Foreskin keratinocyte (primary cell): ENCODE measurements at places on chromosomes 1 and 21. TPM values are rescaled to one million over a fixed set of nuclear protein-coding genes. Genes with fewer than 3 reads are reported as not detected.

DNA sequence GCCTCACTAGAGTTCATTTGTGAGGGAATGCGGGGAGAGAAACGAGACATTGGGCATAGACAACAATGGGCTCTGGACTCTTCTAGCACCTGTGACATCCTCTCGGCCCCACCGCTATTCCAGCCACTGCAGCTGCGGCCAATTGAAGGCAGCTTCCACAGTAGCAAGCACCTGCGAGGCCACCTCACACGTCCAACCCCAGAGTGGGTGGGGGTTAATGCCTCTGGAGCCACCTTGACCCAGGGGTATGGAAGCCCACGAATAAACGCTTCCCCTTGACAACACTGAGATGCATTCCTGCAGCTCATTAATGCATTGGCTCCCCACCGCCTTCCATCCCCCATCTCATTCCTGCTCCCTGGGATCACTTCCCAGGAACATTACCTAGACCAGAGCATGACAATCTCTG, 104.4 kb downstream of the GLIS1 start:
- DNase-seq = no peak

DNA sequence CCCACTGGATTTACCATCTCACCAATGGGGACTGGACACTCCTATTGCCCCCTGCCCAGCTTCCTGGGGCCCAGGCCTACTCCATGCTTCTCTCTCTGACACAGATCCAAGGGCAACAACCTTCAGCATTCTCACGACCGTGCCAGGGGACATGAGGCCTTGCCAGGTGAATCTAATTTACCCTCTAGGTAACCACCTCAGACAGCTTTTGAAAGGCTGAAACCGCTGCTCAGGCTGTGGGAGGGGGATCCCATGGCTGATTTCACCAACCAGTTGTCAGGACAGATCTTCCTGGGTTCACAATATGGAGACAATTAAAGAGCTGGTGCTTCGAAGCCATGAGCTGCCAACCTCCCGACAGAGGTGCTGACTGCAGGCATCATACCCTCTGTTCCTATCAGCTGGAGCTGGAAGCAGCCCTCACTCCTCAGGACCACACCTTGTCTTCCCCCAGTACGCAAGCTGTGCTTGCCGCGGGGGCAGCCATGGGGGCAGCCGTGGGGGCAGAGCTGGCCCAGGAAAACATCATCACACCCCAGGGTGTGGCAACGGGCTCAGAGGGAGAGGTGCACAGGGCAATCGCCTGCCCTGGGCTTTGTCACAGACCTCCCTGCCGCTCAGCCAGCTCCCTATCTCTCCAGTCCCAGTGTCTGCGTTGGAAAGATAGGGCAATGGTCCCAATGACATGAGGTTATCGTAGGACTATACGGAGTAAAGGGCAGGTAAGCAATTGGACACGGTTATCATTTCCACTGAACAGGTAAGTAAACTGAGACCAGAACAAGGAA, 120.2 kb downstream of the DMRTB1 start:
- no peak for DNase-seq

DNA sequence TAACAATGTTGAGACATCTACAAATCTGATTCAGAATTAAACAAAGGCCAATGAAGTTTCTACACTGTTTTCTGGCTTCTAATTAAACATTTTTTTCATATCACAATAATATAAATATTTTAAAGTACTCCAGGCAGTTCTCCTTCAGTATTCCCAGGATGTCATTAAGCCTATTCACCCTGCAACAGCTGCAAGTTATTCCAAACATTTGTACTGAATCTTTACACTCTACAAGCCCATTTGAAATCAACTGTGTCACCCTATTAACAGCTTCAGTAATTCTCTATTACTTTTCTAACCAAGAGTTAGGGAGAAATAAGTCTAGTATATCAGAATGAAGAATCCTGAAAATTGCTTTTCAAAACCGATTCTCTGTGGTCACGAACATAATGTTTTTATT, 124.6 kb downstream of the OLFML2B start:
- no peak for DNase-seq

DNA sequence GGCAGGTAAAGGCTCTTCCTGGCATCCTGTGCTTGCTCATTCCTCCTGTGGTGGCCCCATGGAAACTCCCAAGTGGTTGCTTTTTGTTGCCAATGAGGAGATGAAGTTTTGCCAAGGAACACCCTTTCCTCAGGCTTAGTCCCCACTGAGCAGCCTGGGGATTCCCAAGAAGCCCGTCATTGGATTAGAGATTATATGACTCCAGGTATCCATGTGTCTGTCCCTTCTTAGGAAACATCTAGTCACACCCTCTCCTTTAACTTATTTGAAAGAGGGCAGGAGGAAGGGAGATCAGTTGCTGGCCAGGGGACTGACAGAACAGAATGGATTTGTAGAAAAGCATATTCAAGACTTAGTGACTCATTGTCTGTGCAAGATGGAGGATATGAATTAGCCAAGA, 3.8 kb upstream of the LCE3A start:
- peak; percentile 54 for DNase-seq

DNA sequence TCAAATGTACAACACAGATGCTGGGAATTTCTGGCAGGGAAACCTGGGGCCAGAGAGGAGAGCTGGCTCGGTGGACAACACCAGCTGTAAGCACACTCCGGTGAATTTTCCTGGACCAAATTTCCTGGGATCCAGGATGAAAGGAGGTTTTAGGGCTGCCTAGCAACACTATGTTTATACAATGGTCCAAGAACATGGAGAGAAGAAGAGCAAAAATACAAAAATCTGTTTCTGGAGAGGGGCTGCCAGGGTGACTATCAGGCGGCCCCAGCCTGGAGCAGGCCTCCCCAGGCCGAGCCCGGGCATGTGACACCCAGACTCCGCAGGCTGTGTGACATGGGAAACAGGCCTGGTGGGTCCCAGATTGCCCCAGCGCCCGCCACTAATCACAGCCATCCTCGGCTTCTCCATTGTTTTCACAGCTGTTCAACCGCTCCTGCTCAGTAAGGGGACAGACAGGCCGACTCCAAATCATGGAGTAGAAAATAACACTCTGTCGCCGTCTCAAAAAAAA, 336.0 kb upstream of the NFIA start:
- no peak for DNase-seq

DNA sequence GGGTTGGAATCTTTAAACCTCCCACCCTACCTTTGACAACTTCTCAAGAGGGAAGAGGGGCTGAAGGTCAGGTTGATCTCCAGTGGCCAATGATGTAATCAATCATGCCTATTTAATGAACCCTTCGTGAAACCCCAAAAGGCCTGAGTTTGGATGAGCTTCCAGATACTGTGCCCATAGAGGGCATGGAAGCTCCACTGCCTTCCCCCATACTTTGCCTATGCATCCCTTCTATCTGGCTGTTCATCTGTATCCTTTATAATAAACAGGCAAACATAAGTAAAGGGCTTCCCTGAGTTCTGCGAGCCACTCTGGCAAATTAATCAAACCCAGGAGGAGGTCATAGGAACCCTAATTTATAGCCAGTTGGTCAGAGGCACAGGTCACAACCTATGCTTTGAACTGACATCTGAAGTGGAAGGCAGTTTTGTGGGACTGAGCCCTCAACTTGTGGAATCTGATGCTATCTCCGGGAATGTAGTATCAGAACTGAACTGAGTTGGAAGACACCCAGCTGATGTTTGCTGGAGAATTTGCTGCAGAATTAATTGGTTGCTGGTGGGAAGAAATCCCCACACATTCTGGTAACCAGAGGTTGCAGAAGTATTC, 24.8 kb downstream of the S100A10 start:
- no peak for DNase-seq

GRCh38 chr21:29091033-29091432, 17.6 kb upstream of the CCT8 start:
- peak; percentile 80 for DNase-seq

DNA sequence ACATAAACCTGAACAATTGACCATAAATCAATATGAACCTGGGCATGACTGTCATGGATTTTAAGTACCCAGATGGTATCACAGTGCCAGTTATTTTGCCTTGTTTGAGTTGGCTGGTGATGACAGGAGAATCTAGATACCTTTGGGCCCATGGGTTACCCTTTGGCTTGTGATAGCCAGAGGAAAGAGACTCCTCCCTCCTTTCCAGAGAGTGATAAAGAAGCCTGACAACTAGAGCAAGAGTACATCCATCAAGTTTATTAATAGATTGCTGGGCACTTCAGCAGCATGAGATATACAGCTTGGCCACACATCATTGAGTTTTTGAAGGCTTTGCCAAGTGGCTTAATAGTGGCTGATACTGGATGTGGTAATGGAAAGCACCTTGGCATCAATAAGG, 6.6 kb upstream of the FMO3 start:
- DNase-seq = no peak

DNA sequence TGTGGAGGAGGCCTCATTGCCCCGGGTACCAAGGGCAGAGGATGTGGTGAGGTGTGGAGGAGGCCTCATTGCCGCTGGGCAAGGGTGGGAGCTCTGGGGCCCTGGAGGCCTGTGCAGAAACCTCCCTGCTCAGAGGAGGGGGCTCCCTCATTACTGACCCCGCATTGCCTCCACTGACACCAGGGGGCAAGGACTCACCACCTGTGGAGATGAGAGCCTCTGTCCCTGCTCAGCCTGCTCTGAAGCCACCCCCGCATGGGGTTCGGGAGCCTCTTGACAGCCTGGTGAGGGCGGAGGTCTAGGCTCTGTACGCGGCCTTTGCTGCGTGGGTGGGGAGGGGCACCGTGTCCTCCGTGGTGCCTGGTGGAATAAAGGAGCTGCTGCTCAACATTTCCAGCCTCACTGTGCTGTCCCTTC, 95.0 kb upstream of the COL6A1 start:
- DNase-seq = no peak

DNA sequence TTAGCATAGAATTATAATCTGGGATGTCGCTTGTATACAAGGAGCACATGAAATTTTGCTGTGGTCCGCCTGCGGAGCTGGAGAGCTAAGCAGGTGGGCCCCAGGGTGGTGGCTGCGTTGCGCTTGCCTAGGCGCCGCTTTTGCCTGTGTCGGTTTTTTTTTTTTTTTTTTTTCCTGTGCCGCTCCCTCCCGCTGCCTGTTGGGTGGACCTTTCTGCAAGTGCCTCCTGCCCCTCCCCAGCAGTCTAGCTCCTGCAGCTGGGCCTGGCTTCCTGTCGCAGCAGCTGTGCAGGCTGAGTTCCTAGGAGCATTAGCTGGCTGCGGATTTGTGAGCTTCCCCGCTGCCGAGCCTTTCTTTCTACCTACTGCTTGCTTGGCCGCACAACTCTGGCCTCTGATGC, 20.6 kb downstream of the PYHIN1 start:
- no peak for DNase-seq

GRCh38 chr1:54376430-54377039, 29.7 kb downstream of the SSBP3 start:
- no peak for DNase-seq

GRCh38 chr1:8525216-8525557, 207.3 kb downstream of the SLC45A1 start:
- no peak for DNase-seq

DNA sequence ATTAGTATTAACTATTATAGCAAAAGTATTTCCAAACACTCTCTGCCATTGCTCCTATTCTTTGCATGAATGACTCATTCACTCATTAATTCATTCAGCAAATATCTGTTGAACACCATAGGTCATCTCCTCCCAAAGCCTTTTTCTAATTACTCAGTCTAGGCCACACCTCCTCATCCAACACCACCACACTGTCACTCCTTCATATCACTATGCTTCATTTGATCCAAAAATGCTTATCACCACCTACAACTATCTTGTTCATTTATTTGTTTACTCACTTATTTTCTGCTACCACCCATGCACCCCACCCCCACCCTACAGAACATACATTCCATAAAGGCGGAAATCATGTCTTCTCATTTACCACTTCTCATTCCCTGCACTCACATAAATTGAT, 94.4 kb upstream of the TNFSF4 start:
- DNase-seq = peak; percentile 47

DNA sequence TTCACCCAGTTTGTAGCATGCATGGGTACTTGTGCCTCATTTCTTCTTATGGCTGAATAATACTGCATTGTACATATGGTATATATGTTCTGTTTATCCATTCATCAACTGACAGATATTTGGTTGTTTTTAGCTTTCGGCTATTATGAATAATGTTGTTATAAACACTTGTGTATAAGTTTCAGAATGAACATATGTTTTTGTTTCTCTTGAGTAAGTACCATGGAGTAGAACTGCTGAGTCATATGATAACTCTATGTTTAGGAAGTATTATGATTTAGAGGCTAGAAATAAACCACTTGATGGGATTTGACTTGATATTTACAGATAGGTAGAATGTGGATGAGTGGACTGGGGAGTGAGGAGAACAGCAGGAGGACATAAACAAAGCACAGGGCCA, 48.6 kb downstream of the WNT2B start:
- DNase-seq = no peak

GRCh38 chr21:32549440-32549839, 35.9 kb downstream of the TCP10L start:
- DNase-seq = no peak

DNA sequence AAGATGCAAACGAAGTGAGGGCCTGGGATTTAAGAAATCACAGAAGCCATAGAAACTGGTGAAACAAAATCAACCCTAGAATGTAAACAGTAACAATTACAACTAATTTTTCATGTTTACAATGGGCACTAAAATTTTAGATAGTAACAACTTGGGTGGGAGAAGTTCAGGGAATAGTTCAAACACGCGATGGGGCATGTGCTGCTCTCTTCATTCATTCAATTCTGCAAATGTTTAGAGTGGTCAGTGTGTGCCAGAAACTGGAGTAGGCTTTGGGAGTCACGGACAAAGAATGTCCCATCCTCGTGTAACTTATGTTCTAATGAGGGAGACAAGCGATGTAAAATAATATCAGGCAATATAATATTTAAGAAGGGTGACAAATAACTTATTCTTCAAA, 133.4 kb downstream of the GREM2 start:
- no peak for DNase-seq

DNA sequence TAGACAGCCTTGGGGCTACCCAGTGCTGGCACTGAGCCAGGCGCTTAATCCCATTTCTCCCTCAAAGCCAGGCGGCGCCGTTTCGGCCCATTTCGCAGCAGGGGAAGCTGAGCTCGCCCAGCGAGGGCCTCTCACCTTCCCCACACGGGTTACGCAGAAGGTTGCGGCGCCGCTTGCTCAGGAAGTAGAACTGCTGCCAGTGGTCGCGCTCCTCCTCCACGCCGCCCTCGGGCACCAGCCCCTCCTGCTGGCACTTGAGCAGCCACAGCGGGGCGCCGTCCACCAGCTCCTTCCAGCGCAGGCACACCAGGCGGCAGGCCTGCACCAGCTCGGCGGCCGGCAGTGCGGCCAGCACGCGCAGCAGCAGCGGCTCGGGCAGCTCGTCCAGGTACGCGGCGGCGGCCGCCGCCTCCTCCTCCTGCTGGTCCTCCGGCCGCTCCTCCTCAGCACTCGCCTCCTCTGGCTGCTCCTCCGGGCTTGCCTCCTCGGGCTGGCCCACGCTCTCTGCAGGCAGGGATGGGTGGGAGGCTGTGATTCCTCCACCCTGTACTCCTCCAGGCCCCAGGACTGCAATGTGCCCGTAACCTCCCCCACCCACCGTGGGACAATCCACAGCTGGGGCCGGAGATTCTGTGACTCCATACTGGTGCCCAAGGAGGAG, 3.8 kb downstream of the FBXO2 start:
- DNase-seq = no peak

- no peak for DNase-seq
Measured at GRCh38 chr1:110118636-110119396, 6.6 kb downstream of the UBL4B start.

The FCRL5 gene
- not detected in 2 replicates for total RNA-seq

The PDE9A gene
- total RNA-seq = 0.11 and 0.14 TPM in 2 replicates

The FUCA1 gene
- total RNA-seq = 9.2 and 11.1 TPM in 2 replicates

The KIAA0040 gene
- 70.3 and 80.8 TPM in 2 replicates for total RNA-seq
